Heart right ventricle (tissue), 16 donors: ENCODE measurements at places on chromosomes 4 and X.
A peak's percentile ranks its signal among the peaks of the same experiment; 100 is the strongest.

DNA sequence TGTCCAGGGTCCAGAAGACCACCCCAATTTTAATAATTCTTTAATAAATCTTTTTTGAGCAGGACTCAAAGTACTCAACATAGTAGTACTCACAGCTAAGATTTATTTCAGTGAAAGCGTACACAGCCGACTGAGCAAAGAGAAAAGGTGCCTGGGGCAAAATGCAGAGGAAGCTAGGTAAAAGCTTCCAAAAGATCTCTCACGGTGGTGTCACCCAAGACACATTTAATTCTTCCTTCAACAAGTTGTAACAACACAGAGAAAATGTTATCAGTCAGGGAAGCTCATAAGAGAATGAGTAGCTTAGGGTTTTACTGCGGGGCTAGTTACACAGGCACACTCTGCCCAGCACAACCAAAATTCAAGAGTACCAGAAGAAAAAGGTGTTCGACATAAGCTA, 201.1 kb downstream of the OPHN1 start:
- no peak for DNase-seq

DNA sequence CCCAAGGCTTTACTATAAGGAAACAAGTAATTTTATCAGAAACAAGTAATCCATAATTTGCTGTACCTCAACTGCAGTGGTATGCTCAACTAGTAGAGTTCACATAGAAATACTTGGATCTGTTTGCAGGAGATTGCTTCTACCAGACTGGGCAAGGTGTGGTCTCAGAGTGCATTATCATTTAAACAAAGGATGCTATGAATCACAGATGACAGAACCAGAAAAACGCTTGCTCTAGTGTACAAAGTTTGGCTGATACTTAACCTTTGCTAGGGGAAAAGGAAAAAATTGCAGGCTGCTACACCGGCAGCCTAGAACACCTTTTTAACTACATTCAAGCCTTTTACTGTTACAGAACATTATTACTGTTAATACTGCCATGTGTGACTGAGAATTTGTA, 97.1 kb downstream of the ENOX2 start:
- no peak for DNase-seq

- peak; percentile 29 for DNase-seq
These were observed 47.5 kb downstream of the PKD2 start for GRCh38 chr4:88054901-88055300.

DNA sequence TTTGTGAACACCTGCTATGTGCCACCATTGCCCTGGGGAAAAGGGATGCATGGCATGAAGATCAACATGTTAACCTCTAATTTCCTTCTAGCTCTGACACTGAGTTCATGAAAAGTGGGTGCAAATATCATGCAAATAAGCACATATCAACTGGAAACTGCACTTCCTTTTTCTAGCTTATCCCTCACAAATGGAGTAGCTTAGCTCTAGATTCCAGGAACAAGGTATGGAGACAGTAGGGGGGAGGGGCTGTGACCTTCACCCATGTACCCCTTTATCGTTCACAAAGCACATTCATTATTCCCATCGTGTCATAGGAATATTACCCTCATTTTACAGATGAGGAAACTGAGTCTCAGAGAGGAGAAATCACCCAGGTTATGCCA, 37.4 kb downstream of the STARD8 start:
- no peak for DNase-seq

- peak; percentile 27 for DNase-seq
These were observed 22.1 kb downstream of the PPP1R2C start for GRCh38 chrX:42755815-42756214.

GRCh38 chr4:152331042-152331441, 204.8 kb downstream of the FBXW7 start:
- no peak for DNase-seq

- DNase-seq: no peak
These were observed 3.8 kb downstream of the IL21 start for GRCh38 chr4:122616915-122617596.

DNA sequence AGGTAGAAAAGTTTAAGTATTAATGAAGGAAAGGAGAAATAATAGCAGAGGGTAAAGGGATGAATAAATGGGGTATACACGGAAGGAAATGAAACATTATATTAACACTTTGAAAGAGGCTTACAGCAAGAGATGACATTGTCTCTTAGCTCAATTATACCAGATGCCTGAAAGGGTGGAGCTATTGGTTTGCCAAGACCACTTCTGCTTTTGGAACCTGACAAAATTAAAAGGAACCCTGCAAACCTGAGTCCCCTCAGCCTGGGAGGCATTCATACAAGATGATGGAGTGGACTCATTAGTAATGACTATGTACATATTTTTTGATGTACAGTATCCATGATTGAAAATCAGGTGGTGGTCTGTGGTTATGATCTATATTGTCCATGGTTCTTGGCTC, 45.1 kb upstream of the HPF1 start:
- no peak for DNase-seq

DNA sequence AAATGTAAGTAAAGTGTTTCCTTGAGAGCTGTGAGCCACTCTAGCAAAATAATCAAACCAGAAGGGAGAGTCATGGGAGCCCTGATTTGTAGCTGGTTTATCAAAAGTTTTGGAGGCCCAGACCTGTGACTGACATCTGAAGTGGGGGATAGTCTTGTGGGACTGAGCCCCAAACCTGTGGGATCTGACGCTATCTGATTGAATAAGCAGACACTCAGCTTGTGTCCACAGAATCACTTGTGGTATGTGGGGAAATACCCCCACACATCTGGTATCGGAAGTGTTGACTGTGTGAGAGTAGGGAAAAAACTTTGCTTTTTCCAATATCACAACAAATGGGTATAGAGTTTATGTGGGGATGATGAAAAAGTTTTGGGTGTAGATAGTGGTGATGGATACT, 35.4 kb downstream of the FUNDC1 start:
- no peak for DNase-seq

DNA sequence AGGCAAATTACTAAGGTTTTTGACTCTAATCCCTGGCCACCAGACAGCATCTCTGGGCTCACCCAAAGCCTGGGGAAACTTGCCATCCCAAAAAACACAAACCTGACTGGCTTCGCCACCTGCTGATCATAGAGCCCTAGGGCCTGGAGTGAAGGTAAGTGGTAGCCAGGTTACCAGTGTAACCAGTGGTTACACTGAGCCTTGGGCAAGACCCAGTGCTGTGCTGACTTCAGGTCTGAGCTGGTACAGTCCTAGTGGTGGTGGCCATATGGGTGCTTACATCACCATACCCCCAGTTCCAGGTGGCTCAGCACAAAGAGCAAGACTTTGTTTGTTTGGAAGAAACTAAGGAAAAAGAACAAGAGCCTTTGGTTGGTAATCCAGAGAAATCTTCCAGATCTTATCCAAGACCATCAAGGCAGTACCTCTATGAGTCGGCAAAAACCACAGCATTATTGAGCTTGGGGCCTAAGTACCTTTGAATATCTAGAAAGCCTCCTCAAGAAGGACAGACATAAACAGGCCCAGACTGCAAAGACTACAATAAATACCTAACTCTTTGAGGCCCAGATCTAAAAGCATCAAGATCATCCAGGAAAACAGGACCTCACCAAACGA, 13.7 kb downstream of the MED14 start:
- no peak for DNase-seq

DNA sequence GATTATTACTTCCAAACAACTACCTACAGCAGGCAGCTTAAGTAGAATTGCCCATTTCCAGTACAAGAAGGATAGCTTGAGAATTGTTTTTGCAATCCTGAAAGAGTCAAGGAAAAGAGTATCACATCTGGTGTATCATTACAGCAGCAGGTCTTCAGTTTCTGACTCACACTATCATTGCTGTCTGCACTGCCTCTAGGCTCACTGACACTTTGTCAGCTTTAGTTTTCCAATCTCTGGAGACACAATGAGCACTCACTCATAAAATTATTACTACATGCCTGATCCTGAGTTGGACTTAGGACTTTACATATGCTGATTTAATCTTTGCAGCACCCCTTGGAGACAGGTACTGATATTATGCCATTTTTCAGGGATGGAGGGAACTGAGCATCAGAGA, 244.6 kb upstream of the BOD1L1 start:
- no peak for DNase-seq
